Naive thymus-derived CD4-positive, alpha-beta T cell (primary cell): ENCODE measurements at places on chromosomes 12 and 14. TPM values are rescaled to one million over a fixed set of nuclear protein-coding genes. Genes with fewer than 3 reads are reported as not detected.
A peak's percentile ranks its signal among the peaks of the same experiment; 100 is the strongest.

The PAPLN gene
- total RNA-seq: 0.41 TPM

The PNP gene
- 82.1 TPM for total RNA-seq

The GDF3 gene
- total RNA-seq: not detected

The MBD6 gene
- 85.2 and 86.3 TPM in 2 replicates for total RNA-seq

The CBLN3 gene
- 2.9 TPM for total RNA-seq

The CCDC177 gene
- total RNA-seq: not detected

The TOMM20L gene
- total RNA-seq: not detected

- H3K27me3 ChIP-seq: no peaks in the 10 kb centered on the region
- no peak overlapping the region for H3K4me3 ChIP-seq
- H3K36me3 ChIP-seq: no peaks in the 10 kb centered on the region
- DNase-seq: peak; percentile 14
Observed at GRCh38 chr12:113030875-113031525, 25.5 kb upstream of the DTX1 start.

GRCh38 chr14:103634156-103634555 is 5.1 kb downstream of the KLC1 start:
- peaks cover 37% of the 10 kb centered on the region for H3K4me1 ChIP-seq
- no peak overlapping the region for H3K4me3 ChIP-seq
- H3K36me3 ChIP-seq: peaks cover 3% of the 10 kb centered on the region
- no peaks in the 10 kb centered on the region for H3K27me3 ChIP-seq
- DNase-seq: no peak

DNA sequence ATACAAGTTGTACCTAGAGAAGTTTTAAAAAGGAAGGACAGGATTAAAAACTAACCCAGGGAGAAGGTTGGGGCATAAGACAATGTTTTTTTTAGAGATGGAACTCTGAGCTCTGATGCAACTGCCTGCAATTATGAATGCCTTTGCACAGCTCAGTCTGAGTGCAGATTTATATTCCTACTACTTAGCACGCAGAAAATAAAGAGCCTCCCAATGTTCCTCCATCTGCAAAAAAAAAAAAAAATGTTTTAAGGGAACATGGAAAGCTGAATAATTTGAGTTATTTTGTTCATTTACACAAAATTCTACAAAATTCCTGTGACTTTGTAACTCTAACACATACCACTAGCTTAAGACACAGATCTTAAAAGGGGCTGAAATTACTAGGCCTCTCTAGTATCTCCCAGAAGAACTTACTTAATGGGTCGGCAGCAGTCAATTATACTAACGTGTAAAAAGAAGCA is 15.7 kb downstream of the CLIP1 start:
- H3K36me3 ChIP-seq: no peaks in the 10 kb centered on the region
- H3K27ac ChIP-seq: no peak overlapping the region
- DNase-seq: no peak
- no peak overlapping the region for H3K4me3 ChIP-seq
- no peaks in the 10 kb centered on the region for H3K4me1 ChIP-seq

DNA sequence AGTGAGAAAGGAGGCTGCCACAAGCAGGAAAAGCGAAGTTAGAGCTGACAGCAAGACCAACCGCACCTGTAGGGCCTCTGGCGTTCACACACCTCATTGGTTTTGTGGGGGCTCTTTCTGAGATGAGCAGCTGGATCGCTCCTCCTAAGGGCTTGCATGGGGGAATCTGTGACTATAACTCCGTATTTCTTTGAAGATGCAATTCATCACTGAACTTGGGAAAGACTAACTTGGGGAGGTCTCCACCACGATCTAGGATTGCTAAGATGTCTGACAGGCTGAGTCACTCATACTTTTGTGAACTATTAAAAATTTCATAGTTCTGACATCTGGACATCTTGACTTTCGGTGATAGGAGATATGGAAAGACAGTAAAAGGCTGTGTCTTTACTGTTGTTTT is 173.6 kb downstream of the ETV6 start:
- no peak overlapping the region for H3K4me3 ChIP-seq
- peaks cover 13% of the 10 kb centered on the region for H3K36me3 ChIP-seq
- no peaks in the 10 kb centered on the region for H3K27me3 ChIP-seq
- H3K4me1 ChIP-seq: no peaks in the 10 kb centered on the region
- no peak overlapping the region for H3K27ac ChIP-seq

DNA sequence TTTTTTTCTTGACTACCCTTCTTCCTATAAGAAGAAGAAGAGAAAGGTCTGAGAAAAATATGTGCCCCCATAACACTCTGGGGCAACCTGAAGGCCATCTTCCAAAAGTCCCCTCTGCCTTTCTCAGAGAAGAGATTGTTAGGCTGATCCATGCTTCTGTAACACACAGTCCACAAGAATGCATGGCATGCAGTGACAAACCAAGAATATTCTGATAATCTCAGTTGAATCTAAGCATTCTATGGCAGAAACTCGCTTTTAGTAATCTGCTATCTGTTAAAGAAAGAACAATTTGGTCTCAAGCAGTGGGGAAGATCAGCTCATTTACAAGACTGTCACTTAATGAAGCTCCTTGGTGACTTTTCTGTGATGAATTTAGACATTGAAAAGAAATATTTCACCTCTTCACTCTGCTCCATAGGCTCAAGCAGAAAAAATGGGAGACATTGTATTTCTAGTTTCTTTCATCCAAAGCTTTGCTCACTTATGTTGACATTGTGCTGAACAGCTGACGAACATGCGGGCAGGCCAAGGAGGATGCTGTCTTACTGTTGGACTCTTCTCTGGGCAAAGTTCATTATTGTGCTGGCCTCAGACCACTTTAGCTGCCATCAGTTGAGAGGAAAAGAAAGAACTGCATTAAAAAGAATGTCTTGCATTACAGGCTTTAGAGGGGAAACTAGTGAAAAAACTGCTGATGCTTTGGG is 957.1 kb downstream of the DIO2 start:
- no peaks in the 10 kb centered on the region for H3K36me3 ChIP-seq
- H3K4me3 ChIP-seq: no peak overlapping the region
- no peak for DNase-seq
- no peak overlapping the region for H3K27ac ChIP-seq
- no peaks in the 10 kb centered on the region for H3K27me3 ChIP-seq
- H3K4me1 ChIP-seq: no peaks in the 10 kb centered on the region

DNA sequence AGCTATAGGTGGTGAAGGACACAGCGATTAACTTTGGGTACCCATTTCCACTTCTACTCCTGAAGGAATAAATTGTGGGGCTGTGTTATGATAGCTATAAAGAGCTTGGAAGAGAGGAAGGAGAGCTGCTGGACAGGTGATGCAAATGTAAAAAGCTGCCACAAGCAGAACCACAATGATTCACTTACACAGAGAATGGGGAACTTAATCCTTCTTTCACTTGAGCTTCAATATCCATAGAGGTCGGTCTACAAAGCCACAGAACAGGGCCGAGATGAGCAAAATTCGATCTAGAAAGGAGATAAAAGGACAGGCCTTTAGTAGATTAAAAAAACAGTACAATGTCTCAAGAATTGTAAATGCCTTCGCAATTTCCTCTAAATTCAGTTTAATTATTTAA is 831.1 kb downstream of the LRFN5 start:
- H3K27ac ChIP-seq: no peak overlapping the region
- H3K27me3 ChIP-seq: no peaks in the 10 kb centered on the region
- no peak overlapping the region for H3K4me3 ChIP-seq
- no peak for DNase-seq
- no peaks in the 10 kb centered on the region for H3K36me3 ChIP-seq

- no peak for DNase-seq
- no peaks in the 10 kb centered on the region for H3K27me3 ChIP-seq
- H3K27ac ChIP-seq: no peak overlapping the region
Observed at GRCh38 chr12:107655281-107656065, 30.1 kb upstream of the PWP1 start.

GRCh38 chr14:56173365-56173922 is 55.2 kb downstream of the PELI2 start:
- H3K4me1 ChIP-seq: peaks cover 3% of the 10 kb centered on the region
- no peaks in the 10 kb centered on the region for H3K27me3 ChIP-seq
- DNase-seq: no peak
- no peak overlapping the region for H3K27ac ChIP-seq
- no peak overlapping the region for H3K4me3 ChIP-seq
